ENCODE measurements at places on chromosomes 11 and 22.

- no peak for DNase-seq
These were observed 17.0 kb downstream of the PIM3 start for GRCh38 chr22:49977578-49977977.

DNA sequence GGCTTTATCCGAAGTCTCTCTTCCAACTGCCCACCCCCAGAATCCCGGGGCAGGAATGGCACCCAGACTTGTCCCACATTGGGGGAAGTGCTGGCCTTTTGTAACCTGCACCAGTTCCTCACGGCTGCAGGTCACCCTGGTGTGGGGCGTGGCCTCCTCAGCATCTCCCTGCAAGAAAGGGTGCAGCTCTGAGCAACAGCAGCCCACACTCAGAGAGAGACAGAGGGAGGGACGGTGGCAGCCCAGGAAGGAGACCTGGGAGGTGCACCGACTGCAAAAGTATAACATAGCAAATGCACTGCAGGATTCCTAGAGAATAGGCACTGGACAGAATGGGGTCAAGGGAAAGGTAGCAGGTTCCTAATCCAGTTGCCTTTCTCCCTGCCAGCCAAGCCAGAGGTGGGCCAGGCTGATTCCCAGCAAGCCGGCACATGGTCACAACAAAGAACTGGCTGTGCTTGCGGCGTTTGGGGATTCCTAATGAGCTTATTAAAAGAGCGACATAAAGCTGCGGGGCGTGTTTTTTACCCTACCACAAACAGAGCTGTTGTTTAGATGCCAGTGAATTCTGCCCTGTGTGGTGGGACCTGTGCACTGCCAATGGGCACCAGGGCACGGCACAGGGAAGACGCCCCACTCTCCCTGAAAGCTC, 18.2 kb upstream of the IGSF9B start:
- no peak for DNase-seq

DNA sequence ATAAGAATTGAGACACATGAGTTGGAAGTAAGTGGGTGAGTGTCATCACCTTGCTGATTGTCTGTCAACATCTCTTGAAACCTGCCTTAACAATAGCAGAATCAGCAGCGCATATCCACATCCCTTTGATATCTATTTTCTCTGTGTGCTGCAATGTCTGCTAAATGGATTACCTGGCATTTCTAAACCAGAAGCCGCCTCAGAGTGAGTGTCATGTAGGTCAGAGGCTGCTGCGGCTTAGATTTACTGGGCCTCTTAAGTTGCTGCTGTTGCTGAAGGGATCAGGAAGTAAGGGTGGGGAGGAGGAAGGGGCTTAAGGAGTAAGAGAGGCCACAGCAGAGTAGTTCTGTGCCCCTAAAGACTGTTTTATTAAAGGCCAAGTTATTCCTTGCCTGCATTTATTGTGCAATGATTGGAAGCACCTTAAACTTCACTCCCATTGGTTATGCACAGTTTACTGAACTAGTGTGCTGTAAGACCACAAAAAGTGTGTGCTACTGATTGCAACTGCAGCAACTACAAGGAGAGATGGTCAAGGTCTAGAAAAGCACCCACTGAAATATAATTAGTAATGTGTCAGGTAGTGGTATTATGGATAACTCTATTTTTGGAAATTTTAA, 29.8 kb upstream of the TMEM41B start:
- DNase-seq = no peak

GRCh38 chr11:114400915-114401223, 403 bp downstream of the RBM7 start:
- DNase-seq = no peak

GRCh38 chr22:32522237-32522636, 47.6 kb downstream of the FBXO7 start:
- no peak for DNase-seq

GRCh38 chr22:35219012-35219411, 38.3 kb upstream of the HMGXB4 start:
- no peak for DNase-seq

GRCh38 chr11:126704096-126704495, 296.5 kb downstream of the KIRREL3 start:
- no peak for DNase-seq

DNA sequence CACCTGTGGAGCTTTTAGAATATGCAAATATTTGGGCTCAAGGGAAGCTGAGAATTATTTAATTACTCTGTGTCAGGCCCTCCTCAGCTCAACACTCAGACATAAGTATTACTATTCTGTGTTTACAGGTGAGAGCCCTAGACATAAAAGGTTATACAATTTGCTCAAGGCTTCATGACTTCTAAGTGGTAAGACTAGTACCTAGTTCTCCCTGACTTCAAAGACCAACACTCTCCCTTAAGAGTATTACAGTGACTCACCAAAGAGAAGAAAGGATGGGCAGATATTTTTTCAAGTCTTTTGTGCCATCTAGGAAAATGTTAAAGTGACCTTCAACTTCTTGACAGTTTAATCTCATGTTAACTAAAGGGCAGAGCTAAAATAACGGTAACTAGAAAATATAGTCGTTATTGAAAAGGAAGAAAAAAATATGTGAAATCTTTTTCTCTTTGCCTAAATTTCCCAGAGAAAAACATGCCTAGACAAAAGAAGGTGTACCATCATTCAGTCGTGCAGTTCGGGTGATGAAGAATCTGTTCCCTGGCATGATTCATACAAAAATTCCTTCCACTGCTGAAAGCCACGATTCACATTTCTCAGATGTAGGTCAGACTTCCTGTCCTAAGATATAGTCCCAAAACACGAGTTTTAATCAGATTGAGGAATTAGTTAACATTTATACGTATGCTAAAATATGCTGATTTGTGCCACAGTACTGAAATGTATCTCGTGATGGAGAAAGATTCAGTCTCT, 849.1 kb upstream of the API5 start:
- DNase-seq = no peak

Data from stimulated activated CD4-positive, alpha-beta T cell treated with anti-CD3 and anti-CD28 coated beads, Interleukin-4, amount 100 ng/mL, for 48 hours (primary cell).